ENCODE measurements at places on chromosomes 4 and X.
A peak's percentile ranks its signal among the peaks of the same experiment; 100 is the strongest.

- peak; percentile 75 for DNase-seq
These were observed 210.0 kb upstream of the STK26 start for GRCh38 chrX:131812847-131813825.

DNA sequence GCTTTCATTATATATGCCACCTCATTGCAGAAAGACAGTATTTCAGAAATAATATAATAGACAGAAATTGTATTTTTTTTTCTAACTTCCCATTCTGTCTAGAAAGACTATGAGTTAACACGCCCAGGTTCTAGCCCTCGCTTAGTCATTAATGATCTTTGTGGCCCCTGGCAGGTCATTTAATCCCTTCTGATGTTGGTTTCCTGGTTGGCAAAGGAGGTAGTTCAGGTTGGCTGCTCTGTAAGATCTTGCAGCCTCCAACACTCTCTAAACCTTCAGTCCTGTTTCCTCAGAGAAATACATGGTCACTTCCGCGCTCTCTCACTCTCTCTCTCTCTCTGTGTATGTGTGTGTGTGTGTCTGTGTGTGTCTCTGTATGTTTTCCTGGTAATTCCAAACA, 156.3 kb upstream of the NOCT start:
- DNase-seq, result no peak

DNA sequence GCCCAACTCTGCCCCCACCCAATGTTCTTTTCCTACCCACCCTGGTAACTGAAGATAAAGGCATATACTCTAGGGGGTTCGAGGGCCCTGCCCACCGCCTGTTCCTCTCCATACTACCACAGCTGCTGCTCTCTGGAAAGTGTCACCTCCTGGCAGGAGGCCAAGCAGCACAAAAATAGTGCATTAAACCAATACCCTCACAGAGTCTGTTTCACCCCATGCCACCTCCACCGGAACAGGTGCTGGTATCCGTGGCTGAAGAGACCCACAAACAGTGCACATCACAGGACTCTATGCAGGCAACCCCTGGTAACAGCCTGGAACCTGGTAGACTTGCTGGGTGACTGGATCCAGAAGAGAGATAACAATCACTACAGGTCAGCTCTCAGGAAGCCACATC, 85.1 kb upstream of the CTSO start:
- no peak for DNase-seq

GRCh38 chrX:21166272-21166982, 207.8 kb upstream of the CNKSR2 start:
- DNase-seq, result no peak

- no peak for DNase-seq
These were observed 312.1 kb downstream of the PPP1R2C start for GRCh38 chrX:42465821-42466220.

DNA sequence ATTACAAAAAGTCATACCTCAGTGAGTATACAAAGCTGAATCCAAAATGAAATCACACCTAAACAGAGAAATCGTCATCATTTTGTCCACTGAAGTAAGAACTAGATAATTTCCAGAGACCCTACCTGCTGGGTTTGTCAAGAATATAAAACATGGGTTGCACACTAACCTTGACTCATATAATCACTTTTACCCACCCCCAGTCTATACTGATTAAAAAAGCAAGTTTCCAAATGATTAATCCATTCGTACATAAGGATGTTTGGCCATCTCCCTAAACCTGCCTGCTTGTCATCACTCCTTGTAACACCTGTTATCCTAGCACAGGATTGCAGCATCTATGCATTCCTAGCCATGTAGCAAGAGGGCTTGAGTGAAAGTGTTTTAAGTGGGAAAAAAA, 4.7 kb downstream of the RAP2C start:
- DNase-seq, result no peak

GRCh38 chrX:19670321-19670750, 155.0 kb upstream of the MAP3K15 start:
- peak; percentile 75 for DNase-seq

- DNase-seq, result no peak
These were observed 106.0 kb upstream of the NDST4 start for GRCh38 chr4:115219315-115219860.

- peak; percentile 1 for DNase-seq
These were observed 121.0 kb downstream of the KCNIP4 start for GRCh38 chr4:21827575-21827974.

- peak; percentile 54 for DNase-seq
These were observed 484.2 kb upstream of the BOD1L1 start for GRCh38 chr4:14111730-14112181.

DNA sequence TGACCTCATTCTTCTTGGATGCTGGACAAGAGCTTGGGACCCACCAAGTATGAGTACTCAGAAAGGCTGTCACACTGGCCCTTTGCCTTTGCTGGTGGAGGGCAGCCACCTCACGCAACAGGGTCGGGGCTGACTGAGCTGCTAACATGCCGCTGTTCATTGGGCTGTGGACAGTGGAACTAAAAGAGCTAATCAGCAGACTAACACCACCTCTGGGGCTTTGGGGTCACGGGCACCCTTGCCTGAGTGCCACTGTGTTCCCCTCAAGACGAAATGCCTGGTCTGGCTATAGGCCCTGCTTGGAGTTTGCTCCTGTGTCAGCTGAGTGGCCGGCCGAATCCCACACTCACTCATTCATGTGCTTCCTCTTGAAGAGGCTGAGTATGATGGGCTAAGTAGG, 559.6 kb downstream of the SPRY1 start:
- no peak for DNase-seq

DNA sequence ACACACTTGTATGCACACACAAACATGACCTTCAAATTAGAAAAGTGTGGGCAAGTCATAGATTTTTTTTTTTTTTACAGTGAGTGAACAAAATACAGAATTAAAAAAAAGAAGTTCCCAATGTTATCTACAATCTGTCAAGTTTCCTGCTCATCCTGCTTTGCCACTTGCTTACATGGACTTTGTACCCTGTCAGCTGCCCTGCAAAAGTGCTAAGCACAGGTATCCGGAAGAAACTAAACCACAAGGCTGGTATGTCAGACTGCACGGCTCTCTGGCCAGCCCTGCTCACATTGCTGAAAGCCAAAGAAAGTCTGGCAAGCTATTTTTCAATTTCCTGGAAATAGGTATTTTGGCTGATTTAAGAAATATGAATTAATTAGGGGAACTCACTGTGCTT, 38.9 kb upstream of the BCLAF3 start:
- no peak for DNase-seq

- DNase-seq, result peak; percentile 34
These were observed 62.5 kb downstream of the PGRMC2 start for GRCh38 chr4:128225148-128225547.

GRCh38 chrX:152871260-152871659, 26.6 kb upstream of the ZNF185 start:
- DNase-seq, result no peak

- no peak for DNase-seq
These were observed 703.0 kb downstream of the PCDH18 start for GRCh38 chr4:136829280-136829679.

DNA sequence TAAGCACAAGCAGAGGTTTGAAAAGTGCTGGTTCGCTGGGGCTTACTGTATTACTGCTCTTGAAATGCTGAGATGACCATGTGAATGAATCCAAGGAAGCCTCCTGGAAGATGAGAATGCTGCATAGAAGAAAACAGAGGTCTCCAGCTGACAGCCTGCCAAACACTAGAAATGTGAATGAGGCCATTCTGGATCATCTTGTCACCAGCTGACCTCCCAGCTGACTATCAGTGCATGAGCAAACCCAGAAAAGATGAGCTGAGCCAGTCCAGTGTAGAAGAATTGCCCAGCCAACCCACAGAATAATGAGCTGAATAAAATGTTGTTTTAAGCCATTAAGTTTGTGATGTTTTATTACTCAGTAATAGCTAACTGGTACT, 49.1 kb upstream of the DYNLT3 start:
- DNase-seq, result no peak

DNA sequence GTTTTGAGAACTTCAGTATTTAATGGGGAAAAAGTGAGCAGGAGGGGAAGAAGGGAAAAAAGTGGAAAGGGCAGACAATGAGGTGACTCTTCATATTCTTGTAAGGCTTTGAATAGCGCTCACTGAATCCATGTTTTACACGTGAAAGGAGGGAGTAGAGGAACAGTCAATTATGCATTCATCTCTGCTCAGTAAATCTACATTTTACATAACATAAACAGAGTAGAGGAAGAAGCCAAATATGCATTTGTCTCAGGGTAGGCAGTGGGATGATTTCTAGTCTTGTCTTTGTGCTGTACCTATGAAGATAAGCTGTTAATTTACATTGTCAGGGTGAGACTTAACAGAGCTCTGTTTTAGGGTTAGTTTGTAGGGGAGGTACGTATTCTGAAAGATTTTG, 19.4 kb upstream of the ELF2 start:
- DNase-seq, result no peak

- DNase-seq, result peak; percentile 9
These were observed 6.4 kb downstream of the MTM1 start for GRCh38 chrX:150574559-150575418.

DNA sequence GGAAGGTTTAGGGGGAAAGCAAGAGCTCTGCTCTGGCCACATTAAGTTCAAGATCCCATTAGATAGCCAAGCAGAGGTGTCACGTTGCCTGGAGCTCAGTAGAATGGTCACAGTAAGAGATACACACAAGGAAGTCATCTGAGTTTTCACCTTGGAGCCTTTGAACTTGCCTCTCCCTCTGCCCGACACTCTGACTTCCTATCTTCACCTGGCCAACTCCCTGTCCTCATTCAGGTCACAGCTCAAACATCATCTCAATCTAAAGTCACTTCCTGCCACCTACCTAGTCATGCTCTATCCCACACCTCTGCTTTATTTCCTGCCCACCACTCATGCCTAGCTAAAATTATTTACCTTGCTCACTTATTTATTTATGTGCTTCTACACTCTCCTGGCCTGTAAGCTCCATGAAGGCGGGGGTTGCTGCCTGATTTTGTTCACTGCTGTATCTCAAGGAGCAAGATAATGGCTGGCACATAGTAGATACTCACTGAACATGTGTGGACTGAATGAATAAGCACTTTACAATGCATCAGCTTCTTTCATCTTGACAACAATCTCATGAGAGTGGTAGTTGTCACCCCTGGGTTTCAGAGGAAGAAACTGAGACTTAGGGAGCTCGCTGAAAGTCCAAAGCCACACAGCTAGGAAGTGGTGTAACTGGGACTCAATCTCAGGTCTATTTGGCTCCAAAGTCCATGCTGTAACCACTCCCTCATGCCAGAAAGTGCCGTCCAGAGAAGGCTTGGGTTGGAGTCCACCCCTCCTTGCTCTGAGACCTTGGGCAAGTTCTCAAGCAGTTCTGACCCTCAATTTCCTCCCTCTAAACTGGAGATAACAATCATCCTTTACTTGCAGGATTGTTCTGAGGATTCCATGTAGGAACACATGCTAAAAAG, 40.3 kb downstream of the EFNB1 start:
- no peak for DNase-seq

GRCh38 chrX:74925225-74926088, at the start of gene NEXMIF:
TSS of gene NEXMIF (minus strand) at chrX:74925452.
- no peak for DNase-seq

DNA sequence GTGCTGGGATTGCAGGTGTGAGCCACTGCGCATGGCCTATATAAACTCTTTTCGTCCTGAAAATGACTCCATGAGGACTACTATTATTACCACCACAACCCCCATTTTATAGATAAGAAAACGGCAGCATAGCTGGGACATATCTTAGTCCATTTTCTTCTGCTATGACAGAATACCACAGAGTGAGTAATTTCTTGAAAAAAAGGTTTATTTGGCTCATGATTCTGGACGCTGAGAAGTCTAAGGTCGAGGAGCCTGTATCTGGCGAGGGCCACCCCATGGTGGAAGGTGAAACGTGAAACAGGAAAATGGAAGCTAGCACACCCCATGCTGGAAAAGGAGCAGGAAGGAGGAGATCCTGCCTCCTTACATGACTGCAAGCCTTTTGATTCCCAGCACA, 68.9 kb downstream of the SMIM20 start:
- DNase-seq, result no peak

DNA sequence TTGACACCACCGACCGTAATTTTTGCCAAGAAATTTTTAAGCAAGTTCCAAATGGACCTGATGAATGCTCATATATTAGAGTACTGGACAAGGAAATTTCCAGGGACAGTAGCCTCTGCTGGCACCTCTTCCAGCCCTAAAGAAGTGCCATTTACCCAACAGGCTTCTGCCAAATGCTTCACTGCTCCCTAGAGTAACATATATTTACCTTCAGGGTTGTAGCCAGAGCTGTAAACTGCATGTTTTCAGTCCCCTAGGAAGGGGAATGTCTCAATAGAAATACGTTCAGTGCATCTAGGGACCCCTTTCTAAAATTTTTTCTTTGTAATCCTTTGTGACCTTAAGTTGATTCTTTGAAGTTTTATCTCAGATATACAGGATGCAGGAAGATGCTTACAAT, 143.1 kb upstream of the SMAD1 start:
- DNase-seq, result no peak

DNA sequence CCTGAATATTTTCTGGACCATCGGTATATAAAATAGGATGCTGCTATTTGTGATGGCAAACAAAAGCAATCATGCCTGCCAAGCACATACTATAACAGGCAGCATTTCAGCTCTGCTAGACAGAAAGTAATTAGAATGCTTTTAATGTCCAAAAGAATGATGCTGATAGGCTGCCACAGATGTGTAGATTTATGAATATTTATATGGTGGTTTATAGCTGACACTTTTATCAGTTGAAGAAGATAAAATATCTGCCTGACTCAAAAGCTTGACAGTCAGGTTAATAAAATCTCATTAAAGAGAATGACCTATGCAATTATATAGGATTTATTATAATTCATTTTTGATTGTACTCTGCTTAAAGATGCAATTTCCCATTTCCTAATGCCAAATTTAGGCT, 4.0 kb downstream of the BEND4 start:
- DNase-seq, result no peak

- no peak for DNase-seq
These were observed 5.9 kb upstream of the FAM184B start for GRCh38 chr4:17787315-17787714.

GRCh38 chr4:137116144-137116543, 416.1 kb downstream of the PCDH18 start:
- no peak for DNase-seq

DNA sequence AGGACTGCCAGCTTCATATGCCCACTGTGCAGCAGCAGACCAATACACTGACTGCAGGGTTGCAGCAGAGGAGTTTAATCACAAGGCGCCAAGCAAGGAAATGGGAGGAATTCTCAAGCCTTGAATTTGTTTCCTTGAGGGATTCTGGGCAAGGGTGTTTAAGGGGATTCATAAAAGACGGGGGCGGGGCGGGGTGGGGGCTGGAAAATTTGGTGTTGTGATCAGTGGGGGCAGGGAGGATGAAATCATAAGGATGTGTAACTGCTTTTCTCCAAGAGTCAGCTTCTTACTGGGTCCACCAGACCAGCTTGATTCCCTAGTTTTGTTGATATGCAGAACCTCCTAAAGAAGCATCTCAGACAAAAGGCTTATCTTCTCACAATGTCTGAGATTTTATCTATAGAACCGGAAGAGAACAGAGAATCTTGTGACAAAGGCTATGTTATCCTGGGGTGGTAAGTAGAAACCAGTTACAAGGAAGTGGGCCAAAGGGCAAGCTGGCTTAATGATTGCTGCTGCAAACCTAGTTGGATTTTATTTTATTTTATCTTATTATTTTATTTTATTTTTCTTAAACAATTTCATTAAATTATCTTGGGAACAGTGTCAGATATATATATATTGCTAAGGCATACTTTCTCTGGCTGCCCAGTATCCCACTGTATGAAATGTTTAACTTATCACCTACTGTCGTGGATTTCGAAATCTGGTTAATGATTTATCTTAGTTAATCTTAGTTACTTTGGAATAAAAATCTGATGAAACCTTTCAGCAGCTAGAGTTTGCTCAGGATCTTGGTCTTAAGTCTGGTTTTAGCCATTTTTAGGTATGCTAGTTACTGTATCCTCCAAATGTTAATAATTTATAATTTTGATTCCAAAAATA, 276.4 kb downstream of the RPA4 start:
- DNase-seq, result no peak

Data from fibroblast of the conjunctiva (primary cell).